Common myeloid progenitor, CD34-positive (primary cell): ENCODE measurements at places on chromosomes 7 and 10.
A peak's percentile ranks its signal among the peaks of the same experiment; 100 is the strongest.

DNA sequence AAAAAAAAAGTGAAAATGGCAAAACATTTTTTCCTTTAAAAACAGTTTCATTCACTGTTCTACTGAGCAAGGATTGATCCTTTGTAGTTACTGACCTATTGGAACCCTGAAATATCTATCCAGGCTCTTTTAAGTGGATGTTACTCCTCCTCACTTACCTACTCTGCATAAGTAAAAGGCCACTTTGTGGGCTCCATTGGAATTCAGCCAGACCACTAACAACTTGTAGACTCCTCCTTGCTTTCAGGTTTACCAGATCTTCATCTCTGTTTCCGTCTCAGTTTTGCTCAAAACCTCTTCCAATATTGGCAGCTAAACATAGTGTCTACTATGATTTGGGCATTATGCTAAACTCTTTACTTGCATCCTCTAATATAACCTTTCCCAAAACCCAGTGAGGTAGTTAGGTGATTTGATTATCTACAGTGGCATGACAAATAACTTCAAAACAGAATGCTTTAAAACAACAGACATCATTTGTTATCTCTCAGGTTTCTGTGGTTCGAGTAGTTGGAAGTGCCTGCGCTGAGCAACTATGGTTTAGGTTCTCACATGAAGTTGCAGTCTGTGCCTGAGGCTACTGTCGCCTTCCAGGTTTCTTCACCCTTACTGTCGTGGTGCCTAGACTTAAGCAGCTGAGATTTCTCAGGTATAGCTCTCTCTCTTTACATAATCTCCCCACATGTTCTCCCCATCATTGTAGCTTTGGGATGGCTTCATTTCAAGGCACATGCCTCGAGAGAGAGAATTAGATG, 698.2 kb downstream of the REEP3 start:
- no peak for DNase-seq

GRCh38 chr7:130490888-130491804, 739 bp upstream of the MEST start:
- DNase-seq = peak; percentile 69

DNA sequence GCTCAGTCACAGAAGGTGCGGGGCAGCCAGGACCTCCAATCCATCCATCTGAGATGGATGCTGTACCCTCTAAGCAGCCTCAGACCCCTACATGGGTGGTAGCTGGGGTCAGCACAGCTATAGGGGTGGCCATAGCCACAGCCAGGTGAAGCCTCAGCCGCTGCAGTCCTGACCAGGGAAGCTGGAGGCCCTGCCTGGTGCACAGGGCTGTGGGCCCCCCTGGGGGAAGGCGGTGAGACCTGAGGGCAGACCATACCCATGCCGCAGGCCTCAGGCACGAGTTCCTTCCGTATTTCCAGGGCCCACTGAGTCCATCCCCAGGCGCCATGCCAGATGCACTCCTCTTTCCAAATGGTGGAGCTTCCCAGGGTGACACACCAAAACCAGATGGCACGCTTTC, 96.6 kb upstream of the KDM7A start:
- no peak for DNase-seq

- DNase-seq = peak; percentile 45
Observed at GRCh38 chr7:120554960-120555571, 282.1 kb downstream of the KCND2 start.
